ENCODE measurements at places on chromosomes 3 and 15.

DNA sequence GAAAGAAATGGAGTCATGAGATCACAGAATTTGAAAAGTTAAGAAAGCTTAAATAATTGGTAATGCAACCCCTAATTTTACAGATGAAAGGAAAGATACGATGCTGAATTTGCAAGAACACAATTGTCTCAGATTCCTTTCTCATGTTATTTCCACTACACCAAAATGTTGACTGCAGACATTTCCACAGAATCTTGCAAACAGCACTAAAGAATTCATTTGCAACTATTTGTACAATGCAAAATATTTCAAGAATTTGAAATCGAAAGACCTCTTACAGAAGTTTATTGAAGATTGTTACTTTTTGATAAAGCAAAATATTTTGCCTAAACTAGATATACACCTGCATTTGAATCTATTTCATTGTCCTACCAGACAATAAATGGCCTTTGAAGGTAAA is 194.1 kb upstream of the KCNMB2 start:
- DNase-seq: no peak

- DNase-seq: no peak
Measured at GRCh38 chr15:39434751-39435238, 146.1 kb upstream of the THBS1 start.

GRCh38 chr3:25751725-25752124 is 31.5 kb downstream of the NGLY1 start:
- DNase-seq: peak; percentile 54

GRCh38 chr3:183159333-183159732 is 3.2 kb downstream of the LAMP3 start:
- no peak for DNase-seq

DNA sequence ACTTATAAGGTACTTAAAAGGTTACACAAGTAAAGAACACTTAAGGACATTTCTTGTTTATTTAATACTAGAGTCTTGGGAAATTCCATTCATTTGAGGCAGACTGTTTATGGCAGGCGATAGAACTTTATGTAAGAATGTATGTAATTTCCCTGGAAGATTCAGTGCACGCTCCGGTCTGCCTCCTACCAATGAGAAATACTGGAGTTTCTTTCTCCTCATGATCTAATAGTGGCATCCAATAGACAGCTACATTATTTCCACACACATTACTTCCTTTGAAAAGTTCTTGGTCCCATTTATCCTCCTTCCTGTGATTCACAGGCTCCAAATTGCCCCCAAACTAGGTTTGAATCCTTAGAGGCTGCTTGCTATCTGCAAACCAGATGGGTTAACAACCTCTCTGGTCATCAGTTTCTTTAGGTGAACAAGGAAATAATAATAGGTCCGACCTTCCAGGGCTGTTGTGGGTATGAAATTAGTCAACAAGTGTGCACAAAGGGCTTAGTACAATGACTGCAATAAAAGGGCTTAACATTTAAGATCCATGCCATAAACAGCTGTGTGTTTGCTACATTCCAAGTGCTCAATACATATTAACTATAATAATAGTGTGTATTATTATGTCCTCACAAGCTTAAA is 30.7 kb downstream of the EIF4E3 start:
- DNase-seq: no peak

GRCh38 chr15:33358306-33358705 is 47.5 kb downstream of the RYR3 start:
- DNase-seq: peak; percentile 82

- DNase-seq: no peak
Measured at GRCh38 chr15:41333026-41333562, 413 bp downstream of the NUSAP1 start.

DNA sequence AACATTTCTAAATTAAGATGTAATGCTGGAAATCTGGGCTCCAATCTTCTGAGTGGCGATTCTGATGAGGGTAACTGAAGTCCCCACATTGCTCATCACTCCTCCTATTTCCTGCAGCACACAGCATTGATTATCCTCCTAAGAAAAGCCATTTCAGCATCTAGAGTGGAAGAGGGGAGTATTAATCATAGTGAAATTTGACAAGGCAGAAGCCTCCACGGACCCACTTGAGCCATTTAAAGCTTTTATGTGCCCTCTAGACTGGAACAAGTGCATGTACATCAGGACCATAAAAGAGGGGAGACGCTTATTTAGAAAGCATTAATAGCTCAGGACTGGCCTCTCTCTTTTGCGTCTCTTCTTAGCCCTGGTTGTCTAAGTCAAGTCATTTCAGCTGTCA is 25.8 kb downstream of the AQP9 start:
- DNase-seq: no peak

DNA sequence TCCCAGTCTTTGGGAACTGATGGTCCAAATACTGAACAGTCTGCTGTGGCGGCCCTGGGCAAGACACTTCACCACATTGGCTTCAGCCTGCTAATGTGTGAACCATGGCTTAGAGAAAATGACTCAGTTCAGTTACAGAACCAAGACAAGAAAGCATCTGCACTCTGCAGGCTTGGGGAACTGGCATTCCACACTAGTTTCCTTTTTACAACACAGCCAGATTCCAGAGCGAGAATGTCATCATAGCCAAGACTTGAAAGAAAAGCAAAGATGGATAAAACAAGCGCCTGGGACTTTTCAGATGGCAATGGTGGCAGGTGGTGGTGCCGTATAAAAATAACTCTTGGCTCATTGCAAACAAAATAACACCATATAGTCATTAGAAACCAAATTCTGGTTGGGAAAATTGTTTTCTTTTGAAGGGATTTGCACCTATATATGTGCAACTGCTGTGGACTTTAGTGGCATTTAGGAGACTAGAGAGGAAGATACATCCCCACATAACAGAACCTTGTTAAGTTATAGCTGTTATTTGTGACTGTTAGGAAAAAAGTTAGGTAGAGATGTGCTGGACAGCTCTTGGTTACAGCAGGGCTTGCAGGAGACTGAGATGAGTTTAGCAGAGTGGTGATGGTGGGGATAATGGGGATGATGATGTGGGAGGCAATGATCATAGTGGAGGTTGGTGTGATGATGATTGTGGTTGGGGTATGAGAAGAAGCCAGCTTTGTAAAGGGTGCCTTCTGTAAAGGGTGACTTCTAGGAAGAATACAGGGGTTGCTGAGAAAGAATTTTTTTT is 273.6 kb downstream of the THRB start:
- DNase-seq: peak; percentile 27

DNA sequence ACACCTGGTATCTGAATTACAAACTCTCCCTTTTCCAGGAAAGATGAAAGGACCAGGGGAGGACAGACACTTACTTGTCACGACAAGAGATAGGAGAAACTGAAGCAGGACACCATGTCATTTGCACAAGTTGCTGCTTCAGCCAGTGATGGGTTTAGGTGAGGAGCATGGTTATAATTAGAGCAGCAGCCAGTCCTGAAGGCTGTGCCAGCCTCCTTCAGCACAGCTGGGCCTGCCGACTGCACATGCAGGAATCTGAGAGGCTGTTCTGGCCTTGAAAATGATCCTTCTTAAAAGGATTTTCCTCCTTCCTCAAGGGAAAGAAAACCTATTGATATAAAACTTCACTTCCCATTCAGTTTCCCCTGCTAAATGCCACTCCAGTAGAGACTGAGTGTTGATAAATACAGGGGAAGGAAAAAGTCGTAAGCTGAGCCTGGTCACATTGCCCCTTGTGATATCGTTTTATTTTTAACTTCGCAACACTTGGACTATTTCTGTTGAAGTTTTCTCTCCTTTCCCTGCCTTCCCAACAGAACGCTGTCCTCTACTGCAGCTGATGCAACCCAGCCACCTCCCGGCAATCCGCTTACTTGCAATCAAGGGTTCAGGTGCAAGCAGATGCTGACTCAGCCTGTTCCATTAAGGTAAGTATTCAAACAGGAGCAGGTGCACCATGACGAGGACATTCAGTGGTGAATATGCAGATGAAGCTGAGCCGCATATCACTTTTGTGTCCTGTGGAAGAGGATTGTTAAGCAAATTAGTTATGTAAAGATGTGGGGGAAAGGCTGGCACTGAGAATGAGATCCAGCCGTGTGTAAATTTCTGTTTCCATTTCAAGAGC is at the start of gene FBXO40:
TSS of gene FBXO40 (plus strand) at position 524 of the 847 bp plus-strand sequence. CDS start 27,197 bp downstream, outside the sequence.
- DNase-seq: peak; percentile 17

DNA sequence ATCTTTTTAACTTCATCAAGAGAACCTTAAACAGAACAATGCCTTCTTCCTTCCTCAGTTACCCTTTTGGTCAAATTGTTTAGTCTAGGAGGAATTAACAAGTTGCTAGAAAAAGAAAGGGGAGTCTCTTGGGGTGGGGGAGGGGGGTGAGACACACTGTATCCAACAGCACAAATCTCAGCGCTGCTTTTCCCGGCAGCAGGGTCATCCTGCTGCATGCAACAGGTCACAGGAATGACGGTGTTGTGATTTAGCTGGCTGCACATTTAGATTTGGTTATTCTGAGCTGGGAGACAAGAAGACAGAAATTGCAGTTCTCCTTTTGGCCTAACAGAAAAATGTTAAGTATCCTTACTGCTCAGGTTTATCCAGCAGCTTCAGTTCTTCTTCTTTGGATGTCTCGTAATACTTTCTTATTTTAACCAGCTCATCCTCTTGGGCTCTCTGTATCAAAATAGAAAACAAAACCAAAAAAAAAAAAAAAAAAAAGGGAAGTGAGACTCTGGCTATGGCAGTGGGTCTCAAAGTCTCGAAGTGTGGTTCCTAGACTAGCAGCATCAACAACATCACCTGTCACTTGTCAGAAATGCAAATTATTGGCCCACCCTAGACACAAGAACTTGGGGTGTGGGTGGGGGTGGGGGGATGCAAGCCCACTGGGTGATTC is 190.5 kb downstream of the GREM1 start:
- no peak for DNase-seq

- DNase-seq: no peak
Measured at GRCh38 chr3:42983927-42984326, 4.8 kb downstream of the GASK1A start.
